ENCODE measurements at places on chromosomes 5 and 9.

- no peak for DNase-seq
Measured at GRCh38 chr5:171152382-171152781, 156.7 kb upstream of the TLX3 start.

DNA sequence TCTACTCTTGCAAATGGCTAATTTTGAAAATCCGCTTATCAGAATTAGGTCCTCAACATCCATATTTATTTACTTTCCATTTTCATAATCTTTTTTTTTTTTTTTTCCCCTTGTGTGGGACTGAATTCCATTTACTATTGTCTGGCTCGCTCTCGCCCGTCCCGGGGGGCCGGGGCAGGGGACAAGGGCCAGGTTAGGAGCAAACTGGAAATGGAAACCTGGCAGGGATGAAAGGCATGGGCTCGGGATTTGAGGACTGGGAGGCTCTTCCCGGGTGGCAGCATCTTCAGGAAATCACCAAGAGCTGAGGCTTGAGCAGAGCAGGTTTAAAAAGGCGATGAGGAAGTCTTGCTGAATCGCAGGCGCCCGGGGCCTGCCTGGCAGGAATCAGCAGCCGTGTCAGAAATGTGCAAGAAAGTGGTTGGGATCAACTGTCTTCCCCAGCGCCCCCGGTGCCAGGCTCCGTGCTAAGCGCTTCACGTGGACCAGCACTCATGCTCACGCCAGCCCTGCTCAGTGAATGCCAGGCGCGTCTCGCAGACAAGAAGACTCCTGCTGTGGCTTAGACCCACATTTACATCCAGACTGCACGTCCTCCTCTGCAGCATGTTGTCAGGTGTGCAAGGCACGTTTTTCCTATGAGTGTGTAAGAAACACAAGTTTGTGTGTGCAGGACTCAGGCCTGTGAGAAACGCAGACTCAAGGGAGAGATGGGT lies 66.3 kb upstream of the UNC5A start:
- DNase-seq: no peak

DNA sequence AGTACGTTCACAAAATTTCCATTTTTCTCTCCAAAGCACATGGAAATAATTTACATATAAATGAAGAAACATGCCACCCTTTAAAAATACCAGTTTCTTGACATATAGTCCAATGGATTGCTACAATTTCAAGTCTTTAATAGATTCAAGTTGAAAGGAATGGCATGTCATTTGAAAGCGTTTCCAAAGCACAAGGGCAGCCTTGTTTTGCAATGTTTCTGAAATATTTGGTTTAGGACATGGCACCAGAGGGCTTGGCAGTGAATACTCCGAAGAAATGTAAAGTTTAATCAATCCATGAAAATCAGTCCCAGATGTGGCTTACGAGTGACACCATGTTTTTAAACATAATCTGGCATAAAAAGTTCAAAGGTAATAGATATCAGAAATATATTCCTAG lies 333.7 kb downstream of the PDE4D start:
- DNase-seq: no peak

DNA sequence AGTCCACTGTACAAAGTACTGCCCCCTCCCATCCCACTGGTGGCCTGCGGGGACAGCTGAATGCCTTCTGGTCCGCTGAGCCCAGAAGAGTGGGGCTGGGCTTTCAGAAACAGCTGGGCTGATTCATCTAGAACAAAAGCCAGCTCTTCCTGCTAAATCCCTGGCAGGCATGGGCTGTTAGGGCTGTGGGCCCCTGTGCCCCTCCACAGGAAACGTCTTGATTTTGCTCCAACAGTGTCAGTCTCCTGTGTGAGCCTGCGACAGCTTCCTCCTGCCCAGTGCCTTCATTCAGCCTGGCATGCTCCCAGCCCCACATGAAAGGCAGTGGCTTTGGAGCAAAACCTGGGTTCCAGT lies 6.9 kb upstream of the GSN start:
- no peak for DNase-seq

- no peak for DNase-seq
Measured at GRCh38 chr5:34608859-34609648, 47.1 kb upstream of the RAI14 start.

- no peak for DNase-seq
Measured at GRCh38 chr9:88418715-88419540, 30.7 kb downstream of the SPIN1 start.

GRCh38 chr9:114031948-114032840 lies 45.9 kb downstream of the AMBP start:
- DNase-seq: no peak

DNA sequence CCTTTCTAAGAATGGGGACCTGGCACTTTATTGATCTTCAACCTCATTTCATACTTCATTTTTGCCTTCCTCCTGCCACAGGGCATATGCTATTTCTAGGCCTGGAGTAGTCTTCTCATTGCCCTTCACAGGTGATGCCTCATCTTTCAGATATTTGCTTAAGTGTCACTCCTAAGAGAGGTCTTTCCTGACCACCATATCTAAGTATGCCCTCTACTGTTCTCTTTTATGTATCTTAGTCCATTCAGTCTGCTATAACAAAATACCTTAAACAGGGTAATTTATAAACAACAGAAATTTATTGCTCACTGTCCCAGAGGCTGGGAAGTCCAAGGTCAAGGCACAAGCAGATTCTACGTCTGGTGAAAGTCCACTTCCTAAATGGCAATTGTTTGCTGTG lies 99.1 kb downstream of the ADAMTS6 start:
- DNase-seq: no peak

DNA sequence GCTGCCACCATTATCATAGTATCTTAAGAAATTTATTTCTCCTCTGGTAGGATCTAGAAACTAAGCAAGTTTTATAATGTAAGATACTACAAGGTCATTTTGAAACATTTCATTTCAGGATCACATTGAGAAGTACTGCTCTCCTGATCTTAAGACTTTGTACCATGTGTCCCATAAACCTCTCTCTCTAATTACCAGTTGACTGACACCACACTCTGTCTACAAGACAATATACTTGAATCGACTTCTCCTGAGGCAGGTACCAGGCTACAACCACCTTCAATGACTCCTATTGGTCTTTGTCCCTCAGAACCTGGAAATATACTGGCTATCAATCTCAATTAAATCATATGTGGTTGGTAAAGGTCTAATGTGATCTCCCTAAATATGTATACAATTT lies 597.0 kb downstream of the PTPRD start:
- no peak for DNase-seq

DNA sequence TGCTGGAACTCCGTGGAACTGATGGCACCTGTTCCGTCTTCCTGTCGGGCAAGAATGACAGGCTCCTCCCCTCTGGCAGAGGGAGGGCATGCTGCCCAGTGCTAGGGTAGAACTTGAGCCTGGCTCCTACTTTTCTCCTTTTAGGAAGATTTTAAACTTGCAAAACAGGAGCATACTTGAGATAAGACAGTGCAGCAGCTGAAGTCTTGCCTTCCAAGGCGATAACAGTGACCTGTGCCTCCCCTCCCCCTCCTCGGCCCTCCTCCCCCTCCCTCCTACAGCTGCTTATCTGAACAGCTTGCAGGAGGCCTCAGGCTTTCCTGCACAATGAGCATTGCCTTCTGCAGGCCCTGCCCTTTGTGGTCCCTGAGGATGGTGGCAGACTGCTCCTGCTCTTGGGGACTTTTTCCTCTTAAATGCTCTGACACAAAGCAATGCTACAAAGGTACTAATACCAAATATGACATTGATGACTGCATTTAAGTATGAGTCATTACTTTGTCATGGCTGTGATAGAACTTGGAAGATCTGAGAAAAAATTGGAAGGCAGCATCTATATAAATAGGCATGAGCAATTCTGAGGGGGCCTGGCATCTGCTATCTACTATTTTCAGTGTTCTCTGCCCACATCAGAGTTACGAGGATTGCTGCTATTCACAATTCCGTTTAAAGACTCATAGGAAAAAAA lies 2.0 kb downstream of the GADD45G start:
- DNase-seq: no peak

DNA sequence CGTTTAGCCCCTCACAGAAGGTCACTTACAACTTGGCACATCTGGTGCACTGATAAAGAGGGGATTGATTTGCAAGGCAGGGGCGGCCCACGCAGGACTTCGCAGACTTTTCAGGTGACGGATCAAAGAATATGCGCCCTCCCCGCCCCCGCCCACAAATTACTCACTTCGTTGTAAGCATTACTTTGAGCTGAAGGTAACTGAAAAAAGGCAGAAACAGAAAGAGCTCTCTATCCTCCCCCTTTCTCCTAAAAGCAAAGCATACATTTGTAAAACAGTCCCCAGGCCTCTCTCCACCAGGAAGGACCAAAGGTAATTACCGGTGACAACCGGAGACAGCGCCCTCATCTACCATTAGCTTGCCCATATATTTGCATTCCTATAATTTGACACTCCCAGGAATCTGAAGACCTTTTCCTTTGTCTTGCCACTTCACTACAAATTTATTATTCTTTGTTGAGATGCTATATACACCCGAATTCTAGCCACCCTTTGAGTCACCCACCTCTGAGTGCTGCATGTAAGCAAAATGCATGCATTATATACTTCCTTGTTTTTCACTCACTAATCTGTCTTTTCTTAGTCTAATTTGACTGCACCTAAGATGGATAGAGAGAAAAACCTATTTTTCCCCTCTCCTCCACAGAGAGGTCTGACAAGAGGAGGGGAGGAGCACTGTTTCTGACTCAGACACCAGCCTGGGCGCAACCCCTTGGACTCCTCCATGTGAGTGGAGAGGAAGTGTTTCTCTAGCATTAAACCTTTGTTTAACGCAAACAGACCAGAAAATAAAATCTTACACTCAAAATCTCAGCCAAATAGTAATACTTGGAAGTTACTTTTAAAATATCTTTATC lies 74.7 kb upstream of the SPIN1 start:
- no peak for DNase-seq

GRCh38 chr5:1770443-1770802 lies 29.2 kb downstream of the MRPL36 start:
- DNase-seq: no peak

GRCh38 chr5:132385326-132386105 lies 16.0 kb downstream of the SLC22A5 start:
- peak; percentile 70 for DNase-seq

- DNase-seq: no peak
Measured at GRCh38 chr9:69757996-69758675, 1.7 kb downstream of the PTAR1 start.

DNA sequence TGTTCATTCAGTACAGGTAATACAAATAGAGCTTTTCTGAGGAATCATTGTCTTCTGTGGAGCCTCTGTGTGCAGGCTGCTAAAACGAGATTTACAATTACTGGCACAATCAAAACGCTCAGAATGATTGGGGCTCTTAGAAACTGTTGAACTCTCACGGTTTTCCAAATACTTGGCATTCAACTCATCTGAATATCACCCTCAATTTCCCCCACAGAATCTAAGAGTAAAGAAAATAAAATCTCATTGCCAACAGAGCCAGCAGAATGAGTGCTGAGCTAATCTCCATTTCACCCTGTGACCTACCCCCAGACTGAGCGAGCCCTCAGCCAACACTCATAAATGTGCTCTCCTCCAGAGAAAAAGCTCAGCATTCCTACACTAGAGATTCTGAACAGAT lies 35.3 kb upstream of the TMED7 start:
- DNase-seq: no peak

- no peak for DNase-seq
Measured at GRCh38 chr9:92488681-92489550, 6.6 kb upstream of the ASPN start.

- no peak for DNase-seq
Measured at GRCh38 chr9:120914396-120914795, 12.2 kb downstream of the TRAF1 start.

DNA sequence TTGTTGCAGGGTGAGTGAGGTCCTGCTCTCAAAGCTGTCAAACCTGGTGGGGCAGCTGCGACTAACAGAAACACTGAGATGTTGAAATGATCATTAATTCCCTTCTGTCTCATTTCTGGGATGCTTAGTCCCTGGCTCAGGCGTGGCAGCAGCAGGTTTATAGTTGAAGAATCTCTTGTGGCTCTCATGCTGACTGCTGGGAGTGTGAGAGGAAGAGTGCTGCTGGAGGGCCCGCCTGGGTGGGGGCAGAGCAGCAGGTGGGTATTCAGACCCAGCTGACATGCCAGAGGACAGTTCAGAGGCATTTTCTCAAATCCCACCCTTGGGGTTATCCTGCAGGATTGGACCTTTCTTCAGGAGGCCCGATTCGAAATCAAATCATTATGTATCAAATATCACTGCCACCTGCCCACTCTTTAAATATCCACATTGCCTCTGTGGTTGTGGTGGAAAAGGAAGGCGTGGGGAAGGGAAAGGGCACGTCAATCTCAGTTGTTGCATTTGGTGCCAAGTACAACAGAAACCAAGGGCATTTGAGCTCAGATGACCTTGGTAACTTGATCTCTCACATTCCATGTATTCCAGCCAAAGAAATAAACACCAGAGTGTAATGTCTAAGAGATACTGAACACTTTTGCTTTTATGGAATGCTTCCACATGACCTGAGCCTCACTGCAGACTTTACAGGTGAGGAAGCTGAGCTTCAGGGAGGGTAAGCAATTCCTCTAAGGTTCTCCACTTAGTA lies 224.3 kb downstream of the AOPEP start:
- no peak for DNase-seq

- no peak for DNase-seq
Measured at GRCh38 chr5:17120209-17120608, 97.2 kb upstream of the BASP1 start.

GRCh38 chr9:80836013-80836412 lies 853.3 kb downstream of the TLE1 start:
- DNase-seq: no peak

- no peak for DNase-seq
Measured at GRCh38 chr9:16099732-16100536, 547.1 kb downstream of the CCDC171 start.

DNA sequence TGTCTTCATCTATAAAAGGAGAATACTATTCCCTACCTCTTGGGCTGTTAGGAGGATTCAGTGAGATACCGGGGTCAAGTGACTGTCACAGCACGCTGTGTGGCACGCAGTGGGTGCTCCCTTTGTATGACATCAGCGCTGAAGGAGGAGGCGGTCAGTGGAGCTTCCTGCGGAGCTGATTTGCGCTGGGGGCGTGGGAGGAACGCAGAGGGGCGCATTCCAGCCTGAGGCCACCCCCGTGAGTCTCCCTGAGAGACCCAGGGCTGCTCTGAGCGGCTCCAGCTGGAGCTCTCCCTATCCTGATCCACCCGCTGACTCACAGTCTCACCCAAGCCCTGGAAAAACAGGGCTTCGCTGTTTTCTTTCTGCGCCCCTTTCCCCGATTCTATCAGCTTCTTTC lies 24.3 kb upstream of the NEURL1B start:
- DNase-seq: no peak

DNA sequence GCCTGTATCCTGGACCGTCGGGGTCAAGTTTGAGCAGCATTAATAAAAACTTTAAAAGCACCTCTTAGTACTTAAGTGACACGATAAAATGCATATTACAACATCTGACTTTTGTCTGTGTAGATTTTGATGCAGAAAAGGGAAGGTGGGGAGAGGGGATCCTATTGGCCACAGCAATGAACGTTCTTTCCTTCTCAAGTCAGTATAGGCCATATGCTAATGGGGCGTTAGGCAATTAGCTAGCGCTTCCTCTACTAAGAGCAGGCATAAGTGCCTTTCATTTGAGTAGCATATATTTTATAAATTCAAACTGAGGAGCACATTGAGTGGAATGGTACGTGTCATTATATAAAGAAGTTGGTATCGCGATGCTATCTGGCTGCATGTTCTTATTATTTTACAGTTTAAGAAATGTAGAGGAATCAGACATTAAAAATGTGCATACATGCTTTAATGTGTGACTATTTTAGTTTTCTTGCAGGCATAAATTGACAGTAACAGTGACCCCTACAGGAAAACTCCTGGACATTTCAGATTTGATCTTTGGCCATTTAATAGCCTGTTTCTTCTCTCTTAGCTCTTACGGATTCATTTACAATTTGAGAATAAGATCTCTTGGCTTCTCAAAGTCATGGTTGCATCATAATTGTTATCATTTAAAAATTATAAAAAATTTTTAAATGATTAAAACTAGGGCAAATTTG lies 1.1 kb upstream of the GNA14 start:
- no peak for DNase-seq

All from immature natural killer cell (primary cell).